Suppressor macrophage treated with lipopolysaccharide for 1 hour (primary cell): ENCODE measurements at places on chromosomes 6 and 20.

GRCh38 chr6:11683871-11684270 is 94.7 kb downstream of the ADTRP start:
- peak; percentile 59 for DNase-seq

DNA sequence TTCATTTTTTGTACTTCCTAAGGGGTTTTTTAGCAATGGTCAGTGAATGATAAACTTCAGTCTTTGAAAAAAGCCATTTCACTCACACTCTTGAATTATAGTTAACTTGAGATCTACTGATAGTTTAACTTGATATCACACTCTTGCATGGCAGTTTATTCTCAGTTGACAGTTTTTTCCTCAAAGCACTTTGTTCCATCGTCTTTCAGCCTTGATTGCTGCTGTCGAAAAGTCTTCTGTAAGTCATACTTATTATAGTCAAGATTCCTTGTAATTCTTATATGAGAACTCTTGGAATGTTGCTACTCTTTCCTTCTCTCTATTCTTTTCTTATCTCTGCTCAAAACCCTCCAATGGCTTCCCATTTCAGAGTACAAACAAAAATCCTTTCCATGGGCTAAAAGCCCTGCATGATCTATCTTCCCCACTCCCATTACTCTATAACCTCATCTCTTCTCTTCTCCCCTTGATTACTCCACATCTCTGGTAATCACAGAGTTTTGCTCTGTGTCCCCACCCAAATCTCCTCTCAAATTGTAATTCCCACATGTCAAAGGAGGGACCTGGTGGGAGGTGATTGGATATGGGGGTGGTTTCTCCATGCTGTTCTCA is 31.2 kb downstream of the ZHX3 start:
- DNase-seq = no peak

GRCh38 chr20:37920270-37920669 is 17.3 kb downstream of the VSTM2L start:
- DNase-seq = no peak

DNA sequence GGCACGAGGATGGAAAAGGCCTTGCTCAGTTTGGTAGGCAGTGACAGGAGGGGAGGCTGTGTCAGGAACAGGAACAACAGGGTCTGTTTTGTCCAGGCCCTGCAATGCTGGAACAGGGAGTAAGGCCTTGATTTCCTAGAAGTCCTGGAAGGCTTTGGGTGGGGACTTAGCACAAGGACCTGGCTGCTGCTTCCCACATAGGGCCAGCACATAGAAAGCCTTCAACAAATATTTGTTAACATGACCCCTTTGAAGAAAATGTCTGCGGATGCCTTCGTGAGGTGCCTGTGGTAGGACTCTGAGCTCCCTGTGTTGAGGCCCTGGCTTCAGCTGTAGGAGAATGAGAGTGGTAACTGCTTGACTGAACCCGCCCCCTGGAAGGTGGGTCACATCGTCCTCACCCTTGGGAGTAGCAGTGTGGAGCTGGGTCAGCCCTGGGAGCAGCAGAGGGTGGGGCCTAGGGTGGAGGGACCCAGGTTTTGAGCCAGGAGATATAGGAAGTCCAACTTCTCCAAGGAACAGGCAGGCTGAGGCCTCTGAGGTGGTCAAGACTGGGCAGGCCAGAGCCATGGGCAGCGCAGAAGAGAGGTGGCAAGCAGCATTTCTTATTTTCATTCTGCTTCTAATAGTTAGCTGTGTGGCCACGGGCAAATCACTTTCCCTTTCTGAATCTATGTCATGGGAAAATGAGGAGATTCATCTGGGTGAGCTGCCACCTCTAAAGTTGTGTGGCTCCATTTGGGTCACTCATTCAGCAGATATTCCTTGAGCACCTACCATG is 50.0 kb downstream of the CNBD2 start:
- DNase-seq = no peak
